ENCODE measurements at places on chromosomes 12 and 14. TPM values are rescaled to one million over a fixed set of nuclear protein-coding genes. Genes with fewer than 3 reads are reported as not detected.

Gene RAD51AP1
- 15.3 TPM for total RNA-seq

Gene RNASE3
- total RNA-seq: not detected

Gene SLCO1B1
- total RNA-seq: not detected

Gene TOMM20L
- not detected for total RNA-seq

Gene FAM181A
- total RNA-seq: not detected

Gene ADCY4
- total RNA-seq: not detected

Gene BCL11B
- under 0.01 TPM for total RNA-seq

Gene GALNT8
- not detected for total RNA-seq

Gene SERPINA5
- total RNA-seq: not detected

Gene TFCP2
- 10.0 TPM for total RNA-seq

Gene NEMP1
- 14.7 TPM for total RNA-seq

Gene CCDC197
- total RNA-seq: not detected

Gene TTC6
- under 0.01 TPM for total RNA-seq

All from IMR-90 (cell line).